ENCODE measurements at places on chromosomes 2 and 18.

- no peak for DNase-seq
Measured at GRCh38 chr2:138274421-138275291, 226.9 kb upstream of the SPOPL start.

GRCh38 chr2:98140210-98140609 is 53.2 kb downstream of the VWA3B start:
- no peak for DNase-seq

DNA sequence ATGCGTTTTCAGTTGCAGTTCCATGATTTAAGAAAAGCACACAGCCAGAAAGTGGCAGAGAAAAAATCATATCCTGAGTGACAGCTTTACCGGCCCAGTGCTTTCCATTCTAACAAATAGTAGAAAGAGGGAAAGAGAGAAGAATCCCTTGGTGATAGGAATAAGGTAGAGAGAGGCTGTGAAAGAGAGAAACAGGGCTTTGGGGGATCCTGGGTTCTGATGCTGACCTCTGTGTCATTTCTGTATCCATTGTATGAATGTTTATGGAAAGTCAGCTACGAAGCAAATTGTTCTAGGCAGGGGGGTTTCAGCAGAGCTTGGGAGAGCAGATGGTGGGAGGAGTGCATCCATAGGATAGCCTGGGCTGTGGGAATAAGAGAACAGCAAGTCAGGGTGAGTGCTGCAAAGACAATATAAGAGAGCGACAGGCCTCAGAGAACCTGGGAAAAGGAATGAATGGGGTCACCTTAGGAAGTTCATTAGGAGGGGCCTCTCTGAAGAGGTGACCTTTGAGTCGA is 203.4 kb upstream of the TNP1 start:
- no peak for DNase-seq

DNA sequence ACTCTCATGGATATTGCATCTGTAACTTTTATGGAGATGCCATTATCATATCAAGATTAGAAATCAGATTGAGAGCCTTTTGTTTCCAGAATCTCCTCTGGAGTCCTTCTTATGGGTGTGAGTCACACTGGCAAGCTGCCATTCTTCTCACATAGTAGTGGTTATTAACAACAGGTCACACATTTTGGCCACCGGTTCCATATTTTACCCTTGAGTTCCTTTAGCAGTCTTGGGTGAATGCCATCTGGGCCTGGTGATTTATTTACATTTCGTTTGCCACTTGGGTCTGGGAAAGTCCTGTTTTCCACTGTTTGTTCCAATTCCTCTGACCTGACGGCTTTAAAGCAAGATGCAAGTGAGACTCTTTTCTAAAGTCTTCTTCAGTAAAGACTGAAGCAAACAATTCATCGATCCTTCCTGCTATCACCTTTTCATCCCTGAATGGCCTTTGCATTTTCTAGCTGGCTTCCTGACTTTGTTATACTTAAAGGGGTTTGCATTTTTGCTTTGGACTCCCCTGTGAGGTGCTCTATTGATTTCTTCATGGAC is 80.5 kb upstream of the CAVIN2 start:
- DNase-seq = no peak

DNA sequence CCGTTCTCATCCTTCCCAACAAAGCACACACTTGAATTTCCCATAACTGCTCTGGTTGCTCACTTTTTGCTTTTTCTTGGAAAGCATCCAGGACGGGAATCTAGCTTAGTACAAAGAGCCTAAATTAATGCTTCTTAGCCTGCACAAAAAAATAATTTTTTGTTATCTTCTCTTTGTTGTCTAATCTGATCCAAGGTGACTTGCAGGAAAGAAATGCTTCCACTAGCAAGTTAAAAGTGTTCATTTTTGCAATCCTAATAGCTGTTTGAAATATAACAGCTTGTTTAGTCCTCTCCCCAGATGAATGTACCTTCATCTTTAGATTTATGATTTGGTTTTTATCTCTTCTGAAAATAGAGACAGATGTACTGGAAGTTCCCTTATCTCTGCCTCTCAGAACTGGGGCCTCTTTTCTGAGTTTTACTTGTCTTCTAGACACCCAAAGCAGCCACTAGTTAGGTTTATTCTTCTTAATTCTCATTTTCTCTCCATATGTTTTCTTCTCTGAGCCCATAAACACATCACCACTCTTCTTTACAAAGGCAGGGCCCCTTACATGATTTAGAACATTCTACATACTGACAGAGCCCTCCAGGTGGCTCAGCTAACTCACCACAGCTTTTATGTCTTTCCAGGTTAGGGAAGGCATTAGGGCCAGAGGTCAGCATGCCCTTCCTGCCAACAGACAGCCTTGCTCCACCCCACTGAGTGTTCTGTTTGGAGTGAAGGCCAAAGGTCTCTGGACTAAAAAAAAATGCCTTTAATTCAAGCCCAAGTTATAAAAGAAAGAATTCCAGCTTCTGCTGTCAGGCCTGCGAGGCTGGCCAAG is 74.7 kb upstream of the MAP4K3 start:
- DNase-seq = no peak

DNA sequence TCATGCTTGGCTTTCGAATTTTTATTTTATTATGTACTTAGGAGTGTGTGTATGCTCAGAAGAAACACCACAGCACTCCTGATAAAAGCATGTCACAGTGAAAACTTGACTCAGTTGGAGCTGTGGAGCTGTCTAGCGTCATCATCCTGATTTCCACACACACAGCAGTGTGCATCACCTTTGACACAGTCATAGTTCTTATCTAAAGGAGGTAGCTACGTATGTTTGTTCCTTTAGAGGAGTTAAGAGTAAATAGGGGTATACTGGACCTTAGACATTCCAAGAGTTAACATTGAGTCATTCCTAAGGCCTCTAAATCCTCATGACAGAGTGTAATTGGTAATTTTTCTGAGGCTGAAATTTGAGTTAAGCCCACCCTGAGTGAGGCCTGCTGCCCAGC is 96.9 kb downstream of the PHLPP1 start:
- DNase-seq = no peak

- DNase-seq = no peak
Measured at GRCh38 chr18:27130065-27130630, 55.0 kb downstream of the CHST9 start.

DNA sequence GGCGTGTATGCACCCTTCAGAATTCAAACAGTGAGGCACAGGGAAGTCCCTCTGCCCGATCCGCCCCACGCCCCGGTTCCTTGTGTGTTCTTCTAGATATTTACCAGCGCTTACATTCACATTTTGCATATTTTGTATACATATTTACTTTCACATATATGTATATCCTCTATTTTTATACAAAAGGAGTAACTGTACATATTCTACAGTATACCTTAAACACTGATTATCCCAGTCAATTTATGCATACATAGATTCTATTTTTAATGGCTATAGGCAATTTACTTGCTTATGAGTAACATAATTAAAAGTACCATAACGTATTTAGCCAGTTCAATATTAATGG is 307 bp upstream of the DUSP11 start:
- DNase-seq = no peak

GRCh38 chr2:27227501-27227900 is 10.3 kb downstream of the CAD start:
- no peak for DNase-seq

- no peak for DNase-seq
Measured at GRCh38 chr2:218720048-218721041, 9.7 kb downstream of the TTLL4 start.

DNA sequence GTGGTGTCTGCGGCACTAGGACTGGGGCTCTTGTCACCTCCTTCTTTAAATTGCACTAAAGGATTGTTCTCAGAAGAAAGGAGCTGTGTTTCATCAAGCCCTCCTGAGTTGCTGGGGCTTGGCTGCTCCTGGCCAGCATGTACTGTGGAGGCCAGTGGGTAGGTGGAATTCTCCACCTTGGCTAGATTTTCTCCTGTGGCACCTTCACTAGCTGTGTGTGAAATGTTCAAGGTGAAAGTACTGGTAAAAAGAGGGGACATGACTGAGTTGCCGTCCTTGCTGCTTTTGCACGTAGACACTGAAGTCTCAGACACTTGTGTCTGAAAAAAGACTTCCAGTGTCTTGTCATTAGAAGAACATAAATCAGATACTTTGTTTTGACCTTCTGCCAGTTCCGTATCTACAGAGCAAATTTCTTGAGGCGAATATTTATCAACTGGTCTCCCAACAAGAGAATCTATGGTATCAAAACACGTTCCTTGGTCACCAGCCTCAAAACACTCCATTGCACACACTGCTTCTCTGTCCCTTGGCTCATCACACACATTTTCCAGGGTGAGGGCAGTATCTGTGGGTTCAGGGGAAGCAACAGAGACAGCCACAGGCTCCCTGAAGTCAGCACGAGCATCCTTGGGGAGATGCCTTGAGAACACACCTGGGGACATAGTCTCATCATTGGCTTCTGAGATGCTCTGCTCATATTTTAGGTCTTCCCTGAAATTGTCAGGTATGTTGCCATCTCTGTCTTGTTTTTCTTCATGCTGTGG is 91.4 kb downstream of the ALPK2 start:
- DNase-seq = no peak

DNA sequence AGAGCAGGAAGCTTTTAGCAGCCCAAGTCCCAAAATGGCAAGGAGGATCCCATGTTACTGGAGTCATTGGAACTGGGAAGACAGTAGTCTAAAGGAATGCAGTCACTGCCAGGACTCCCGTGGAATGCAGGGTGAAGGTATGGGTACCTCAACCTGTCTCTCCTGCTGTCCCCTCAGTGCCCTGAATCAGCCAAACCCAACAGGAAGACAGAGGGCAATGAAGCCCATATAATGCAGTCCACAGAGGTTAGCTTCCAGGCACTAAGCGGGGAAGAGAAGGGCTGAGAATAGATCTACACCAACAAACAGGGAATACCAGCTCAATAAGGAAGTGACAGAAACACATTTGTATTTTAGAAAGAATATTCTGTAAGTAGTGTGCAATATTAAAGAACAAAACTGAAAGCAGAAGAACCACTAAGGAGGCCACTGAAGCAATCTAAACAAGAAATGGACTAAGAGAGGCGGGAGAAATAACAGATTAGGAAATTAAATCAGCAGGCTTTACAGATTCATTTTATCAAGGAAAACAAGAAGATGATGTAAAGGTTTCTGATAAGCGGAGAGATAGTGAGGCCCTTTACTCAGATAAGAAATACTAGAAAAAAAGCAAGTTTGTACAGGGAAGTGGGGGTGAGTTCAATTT is 8.3 kb downstream of the NEMP2 start:
- no peak for DNase-seq

DNA sequence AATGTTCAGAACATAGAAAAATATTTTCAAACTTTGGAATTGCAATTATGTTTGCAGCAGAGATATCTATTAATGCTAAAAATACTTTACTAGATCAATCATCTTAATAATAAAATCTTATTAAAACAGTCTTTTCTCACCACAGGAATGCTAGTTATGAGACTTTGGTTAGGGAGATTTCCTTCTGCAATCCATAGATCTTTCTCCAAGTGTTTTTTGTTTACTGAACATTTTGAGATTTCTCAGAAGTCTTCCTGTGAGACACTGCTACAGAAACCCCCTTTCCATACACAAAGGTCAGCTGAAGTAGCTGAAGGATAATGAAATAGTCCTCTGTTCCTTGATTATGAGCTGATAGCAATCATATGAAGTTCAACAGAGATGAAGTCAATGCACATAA is 59.4 kb upstream of the RAPH1 start:
- no peak for DNase-seq

DNA sequence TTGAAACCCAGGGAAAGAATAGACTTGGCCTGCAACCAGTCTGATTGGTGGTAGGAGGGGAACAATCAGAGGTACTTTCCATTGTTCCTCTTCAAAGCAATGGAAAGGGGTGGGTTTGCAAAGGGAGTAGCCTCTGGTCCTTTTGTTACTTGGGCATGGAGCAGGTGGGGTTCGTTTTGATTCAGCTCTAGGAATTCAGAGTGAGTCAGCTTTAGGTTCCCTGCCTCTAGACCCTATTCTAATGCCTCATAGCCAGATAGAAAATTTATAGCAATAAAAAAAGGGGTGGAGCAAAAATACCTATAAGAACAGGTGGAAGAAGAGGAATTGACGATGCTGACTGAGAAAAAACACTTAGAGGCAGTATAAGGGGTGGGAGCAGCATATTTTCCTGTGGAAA is 636.4 kb downstream of the PLCL1 start:
- no peak for DNase-seq

- no peak for DNase-seq
Measured at GRCh38 chr2:113672326-113672932, 45.4 kb downstream of the RABL2A start.

DNA sequence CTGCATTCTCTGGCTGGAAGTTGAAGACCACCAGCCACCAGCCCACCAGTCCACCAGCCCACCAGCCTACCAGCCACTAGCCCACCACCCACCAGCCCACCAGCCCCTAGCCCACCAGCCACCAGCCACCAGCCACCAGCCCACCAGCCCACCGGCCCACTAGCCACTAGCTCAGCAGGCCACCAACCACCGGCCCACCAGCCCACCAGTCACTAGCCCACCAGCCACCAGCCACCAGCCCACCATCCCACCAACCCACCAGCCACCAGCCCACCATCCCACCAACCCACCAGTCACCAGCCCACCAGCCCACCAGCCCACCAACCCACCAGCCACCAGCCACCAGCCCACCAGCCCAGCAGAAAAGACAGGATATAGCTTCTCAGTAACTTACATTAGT is 18.6 kb upstream of the TMEM131 start:
- no peak for DNase-seq

DNA sequence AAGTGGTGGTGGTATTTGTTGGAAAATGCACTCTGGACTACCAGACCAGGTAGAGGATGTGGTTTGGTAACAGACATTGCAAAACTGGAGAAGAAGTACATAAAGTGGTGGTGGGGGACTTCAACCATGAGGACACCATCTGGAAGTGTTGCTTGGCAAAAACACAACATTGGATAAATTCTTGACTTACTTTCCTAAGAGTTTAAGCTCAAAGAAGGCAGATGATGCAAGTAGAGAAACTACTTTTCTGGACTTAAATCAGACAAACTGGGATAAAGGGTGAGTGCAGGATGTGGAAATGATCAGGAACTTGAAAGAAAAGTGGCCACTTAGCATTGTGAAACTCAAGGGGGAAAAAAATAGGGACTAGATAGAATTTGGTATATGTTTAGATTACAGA is 487.4 kb downstream of the ZEB2 start:
- DNase-seq = no peak

GRCh38 chr18:76844742-76845477 is 22.6 kb downstream of the ZNF236 start:
- DNase-seq = no peak
